Activated naive CD4-positive, alpha-beta T cell treated with Interleukin-2 at 50 U/mL for 16 hours (primary cell): ENCODE measurements at places on chromosomes 1 and 21.

- no peak for DNase-seq
These were observed 1.5 kb upstream of the KCNH1 start for GRCh38 chr1:211135342-211135950.

DNA sequence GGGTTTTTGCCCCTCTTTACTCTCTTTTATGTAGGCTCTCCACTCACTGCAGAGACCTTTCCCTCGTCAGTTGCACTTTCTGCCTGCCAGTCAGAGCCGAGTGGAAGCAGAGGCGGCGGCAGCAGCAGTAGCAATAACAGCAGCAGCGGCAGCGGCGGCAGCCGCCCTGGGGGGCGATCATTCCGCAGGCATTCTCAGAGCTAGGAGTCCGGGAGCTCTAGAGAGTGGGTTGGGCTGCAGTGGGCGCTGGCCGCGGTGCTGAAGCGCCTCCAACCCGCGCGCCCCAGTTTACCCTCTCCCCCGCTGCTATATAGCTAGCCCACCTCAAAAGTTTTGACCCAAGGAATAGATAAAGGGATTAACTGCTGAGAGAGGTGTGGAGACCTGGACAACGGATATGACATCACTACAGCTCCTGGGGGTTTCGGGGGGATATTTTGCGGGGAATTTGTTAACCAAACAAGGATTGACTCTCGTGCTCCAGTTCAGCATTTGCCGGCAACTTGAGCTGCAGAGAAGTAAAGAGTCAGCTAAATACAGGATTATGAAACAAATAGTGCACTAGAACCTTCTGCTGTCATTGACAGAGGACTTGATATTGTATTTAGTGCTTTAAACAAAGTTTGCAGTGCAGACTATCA lies at the start of gene OLFM3:
Gene OLFM3 (minus strand): TSS at position 102 of the 641 bp plus-strand sequence.
- no peak for DNase-seq

- no peak for DNase-seq
These were observed 17.1 kb downstream of the TEX35 start for GRCh38 chr1:178530037-178530402.

- DNase-seq = no peak
These were observed 18.2 kb downstream of the PHLDA3 start for GRCh38 chr1:201450721-201451291.

DNA sequence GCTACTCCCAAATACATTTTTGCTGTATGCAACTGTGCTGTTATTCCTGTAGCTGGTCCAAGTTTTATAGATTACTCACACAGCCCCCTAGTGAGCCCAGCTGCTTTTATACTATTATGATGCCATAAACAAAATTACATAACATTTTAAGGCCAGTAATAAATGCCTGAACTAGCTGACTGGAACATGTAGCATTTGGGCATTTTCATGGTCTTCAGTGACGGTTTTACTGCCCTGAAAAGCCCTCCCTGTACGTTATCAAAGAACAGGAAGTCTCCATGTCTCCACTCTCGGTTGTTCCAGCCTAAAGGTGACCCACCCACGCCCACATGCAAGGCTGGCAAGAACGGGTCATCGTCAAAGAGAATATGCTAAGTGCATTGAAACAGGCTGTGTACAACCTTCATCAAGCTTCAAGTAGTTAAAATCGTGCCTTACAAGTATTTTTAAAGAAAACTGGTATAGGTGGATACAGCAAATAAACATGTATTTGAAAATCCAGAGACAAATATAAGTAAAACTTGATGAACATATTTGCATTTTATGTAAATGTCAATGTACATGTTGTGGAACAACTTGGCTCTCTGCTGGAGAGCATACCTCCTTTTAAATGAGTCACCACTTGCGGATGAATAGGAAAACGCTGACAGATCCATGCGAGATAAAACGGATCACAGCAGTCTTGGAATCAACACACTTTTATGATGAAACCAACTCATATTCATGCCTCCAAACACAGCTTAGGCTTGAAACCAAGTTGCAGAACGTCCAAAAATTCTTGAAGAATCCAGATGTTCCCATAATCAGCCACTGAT lies 520.5 kb downstream of the SMYD3 start:
- DNase-seq = no peak

DNA sequence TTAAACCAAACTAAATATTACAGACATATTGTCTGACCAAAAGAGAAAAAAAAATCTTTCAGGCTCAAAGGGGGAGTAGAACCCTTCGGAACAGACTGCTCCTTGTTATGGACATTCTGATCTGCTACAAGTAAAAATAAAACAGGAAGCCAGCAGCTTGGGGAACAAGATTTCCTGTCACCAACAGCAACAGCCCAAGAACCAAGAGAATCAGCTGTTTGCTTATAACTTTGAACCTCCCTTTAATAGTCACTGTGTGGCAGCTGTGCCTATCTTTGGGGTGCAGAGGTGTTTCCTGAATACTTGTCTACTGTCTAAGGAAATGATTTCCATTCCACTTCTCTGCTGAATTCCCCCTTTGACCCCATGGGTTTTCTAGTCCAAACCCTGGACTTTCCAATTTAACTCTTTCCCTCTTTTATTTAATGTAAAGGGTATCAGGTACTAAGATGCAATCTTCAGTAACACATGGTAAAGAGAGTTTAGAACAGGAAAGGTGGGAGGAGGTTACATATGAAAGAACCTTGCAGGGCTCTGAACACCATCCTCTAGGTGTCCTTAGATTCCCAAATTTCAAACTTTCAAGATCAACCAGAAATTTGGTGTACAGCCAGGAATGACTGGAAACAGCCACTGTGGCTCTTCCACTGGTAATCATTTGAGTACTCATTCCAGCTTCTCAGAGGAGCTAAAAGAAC lies 38.6 kb downstream of the GPR3 start:
- DNase-seq = no peak

DNA sequence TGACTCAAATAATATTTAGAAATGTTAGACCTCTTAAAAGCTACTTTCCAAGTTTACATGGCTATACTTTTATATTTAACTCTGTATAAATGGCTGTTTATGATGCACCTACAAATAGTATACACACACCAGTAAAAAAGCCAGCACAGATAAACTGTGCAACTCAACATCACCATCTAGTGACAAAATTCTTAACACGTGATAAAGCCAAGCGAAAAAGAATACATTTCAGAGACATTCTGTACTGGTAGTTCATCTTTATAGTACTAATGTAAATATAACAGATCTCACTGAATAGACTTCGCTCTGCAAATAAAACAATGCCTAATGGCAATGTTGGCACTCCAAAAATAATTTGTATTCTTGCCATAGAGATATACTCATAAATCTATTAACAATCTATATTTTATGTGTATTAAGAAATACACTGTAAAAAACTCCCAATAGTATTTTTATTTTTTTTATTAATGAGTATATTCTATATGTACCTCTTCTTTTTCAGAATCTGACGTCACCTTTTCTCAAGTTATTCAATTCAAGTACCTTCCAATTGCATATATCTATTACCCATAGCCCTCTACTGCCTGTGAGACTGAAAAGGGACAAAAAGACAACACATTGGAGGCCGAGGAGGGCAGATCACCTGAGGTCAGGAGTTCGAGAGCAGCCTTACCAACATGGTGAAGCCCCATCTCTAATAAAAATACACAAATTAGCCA lies 100.2 kb downstream of the DPYD start:
- DNase-seq = no peak

GRCh38 chr1:6016191-6016865 lies 24.1 kb upstream of the NPHP4 start:
- DNase-seq = no peak

DNA sequence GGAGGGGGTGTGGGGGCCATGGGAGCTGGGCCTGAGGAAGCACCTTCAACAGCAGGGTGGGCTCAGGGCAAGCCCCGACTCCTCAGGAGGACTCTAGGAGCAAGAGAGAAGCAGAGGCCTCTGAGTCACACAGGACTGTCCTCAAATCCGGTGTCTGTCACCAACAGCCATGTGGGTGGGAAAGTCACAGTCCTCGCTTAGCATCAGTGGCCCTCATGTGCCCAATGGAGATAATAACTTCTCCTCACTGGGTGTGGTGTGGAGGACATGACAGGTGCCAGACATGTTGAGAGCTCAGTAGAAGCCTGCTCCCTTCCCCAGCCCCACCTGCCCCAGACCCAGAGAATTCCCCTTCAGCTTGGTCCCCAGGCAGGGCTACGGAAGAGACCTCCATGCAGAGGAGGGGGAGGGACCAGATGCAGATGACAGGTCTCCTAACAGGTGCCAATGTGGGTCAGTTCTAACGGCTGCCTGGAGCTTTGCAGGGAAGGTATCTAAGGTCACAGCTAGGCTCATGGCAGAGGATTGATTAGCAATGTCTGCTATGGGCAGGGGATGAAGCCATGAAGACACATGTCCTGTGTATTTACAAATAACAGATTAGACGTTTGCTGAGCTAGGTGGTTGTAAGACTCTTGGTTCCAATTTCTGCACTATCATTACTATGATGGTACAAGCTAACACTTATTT lies 30.2 kb downstream of the TTC39A start:
- no peak for DNase-seq

DNA sequence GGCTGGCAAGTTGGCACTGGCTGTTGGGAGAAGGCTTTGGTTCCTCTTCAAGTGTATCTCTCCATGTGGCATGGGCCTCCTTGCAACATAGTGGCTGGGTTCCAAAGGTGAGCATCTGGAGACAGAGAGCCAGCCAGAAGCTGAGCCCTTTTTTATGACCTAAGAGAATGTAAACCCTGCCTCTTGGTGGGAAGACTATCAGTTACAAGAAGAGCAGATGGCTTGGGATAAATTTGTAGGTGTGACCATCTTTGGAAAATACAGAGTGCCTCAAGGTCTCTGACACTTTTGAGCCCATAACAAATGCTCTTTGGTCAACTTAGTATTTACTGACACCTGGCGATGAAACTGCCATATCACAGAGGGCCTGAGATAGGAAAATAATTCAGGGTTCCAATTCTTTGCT lies 31.4 kb upstream of the PRELP start:
- no peak for DNase-seq

DNA sequence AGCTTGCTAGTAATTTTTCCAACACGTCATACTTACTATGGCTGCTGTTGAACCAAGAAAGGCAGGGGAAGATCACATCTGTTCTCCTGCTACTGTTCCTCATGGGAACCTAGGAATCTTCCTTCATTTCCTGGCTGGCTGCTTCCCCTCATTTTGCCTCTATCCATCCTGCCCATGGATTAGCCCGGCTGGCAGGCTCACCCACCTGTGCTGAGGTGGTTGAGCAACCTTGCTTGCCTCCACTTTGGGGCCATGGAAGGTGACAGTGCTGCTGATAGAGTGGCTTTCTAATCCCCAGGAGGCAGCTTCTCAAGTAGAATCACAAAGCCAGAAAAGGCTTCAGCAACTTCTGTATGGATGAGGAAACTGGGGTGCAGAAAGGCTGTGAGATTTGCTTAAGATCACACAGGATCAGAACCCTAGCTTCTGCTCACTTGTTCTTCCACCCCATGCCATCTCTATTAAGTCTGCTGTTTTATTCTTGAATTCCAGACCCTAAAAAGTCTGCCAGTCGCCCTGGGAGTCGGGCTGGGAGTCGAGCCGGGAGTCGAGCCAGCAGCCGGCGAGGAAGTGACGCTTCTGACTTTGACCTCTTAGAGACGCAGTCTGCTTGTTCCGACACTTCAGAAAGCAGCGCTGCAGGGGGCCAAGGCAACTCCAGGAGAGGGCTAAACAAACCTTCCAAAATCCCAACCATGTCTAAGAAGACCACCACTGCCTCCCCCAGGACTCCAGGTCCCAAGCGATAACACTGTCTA lies 6.2 kb upstream of the BMP8A start:
- DNase-seq = no peak

- no peak for DNase-seq
These were observed 24.3 kb upstream of the CLSTN1 start for GRCh38 chr1:9848022-9848421.

GRCh38 chr1:223229756-223230155 lies 86.7 kb upstream of the TLR5 start:
- DNase-seq = no peak

DNA sequence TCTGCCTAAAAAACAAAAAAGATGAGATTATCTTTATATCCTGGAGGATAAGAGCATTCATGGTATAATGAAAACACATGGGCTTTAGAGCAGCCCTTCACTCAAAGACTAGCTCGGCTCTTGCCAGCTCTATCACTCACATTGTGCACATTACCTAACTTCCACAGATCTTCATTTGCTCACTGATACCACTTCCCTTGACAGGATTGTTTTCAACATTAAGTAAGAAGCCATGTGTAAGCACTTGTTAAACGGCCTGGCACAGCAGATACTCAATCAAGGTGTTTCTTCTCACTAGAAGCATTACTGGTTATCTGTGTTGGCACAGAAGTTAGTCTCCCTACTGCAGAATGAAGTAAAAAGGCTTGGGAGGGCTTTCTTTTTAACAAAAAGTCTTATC lies 18.7 kb downstream of the LPGAT1 start:
- DNase-seq = no peak

DNA sequence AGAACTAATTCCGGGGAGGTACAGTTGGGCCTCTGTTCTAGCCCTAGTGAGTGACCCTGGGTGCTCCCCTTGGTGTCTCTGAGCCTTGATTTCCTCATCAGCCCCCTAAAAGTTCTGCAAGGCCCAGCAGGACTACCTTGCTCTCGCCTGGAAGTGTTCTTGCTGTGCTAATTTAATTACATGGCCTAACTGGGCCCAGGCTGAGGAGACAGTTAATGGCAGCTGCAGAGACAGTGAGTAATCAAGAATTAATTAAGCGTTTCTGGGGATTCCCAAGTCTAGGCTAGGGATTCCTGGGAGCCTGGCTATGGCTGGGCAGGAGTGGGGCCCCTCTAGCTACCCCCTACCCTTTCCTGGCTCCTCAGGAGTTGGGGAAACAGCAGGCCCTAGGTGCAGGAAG lies 24.7 kb upstream of the DMBX1 start:
- no peak for DNase-seq

DNA sequence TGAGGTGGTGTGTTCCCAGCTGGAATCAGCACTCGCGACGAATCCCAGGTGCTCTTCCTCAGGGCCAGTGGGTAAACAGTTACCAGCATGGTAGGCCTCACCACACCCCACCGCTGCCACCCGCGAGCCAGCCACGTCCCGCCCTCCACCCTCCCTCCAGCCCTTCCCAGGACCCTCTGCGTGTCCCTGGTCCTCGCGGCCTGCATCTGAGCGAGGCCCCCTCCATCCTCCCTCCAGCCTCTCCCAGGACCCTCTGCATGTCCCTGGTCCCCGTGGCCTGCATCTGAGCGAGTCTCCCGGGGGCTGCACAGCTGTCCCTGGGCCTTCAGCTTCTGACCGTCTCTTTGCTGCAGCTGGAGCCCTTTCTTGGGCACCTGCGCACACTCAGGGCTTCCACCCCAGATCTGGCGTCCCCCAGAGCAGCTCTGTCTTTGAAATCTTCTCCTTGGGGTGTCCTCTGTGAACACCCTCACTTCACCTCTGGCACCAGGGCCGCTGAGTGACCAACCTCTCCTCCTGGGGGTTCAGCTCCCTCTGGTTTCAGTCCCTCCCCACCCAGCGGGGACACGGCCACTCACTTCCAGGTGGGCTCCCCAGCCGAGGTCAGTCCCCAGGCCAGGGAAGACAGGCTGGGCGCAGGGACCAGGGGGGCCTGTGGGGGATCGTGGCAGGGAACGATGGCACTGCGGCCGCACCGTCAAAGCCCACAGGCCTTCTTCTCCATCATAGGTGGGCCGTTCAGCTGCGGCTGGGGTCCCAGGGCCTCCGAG lies 57.8 kb upstream of the COL6A2 start:
- DNase-seq = no peak

GRCh38 chr1:12539705-12540579 lies 78.1 kb downstream of the DHRS3 start:
- DNase-seq = no peak
